Hematopoietic multipotent progenitor cell treated with erythropoietin and hydrocortisone succinate and interleukin-3 and kit ligand, for 15 days (in vitro differentiated cells): ENCODE measurements at places on chromosomes 12 and 14.

DNA sequence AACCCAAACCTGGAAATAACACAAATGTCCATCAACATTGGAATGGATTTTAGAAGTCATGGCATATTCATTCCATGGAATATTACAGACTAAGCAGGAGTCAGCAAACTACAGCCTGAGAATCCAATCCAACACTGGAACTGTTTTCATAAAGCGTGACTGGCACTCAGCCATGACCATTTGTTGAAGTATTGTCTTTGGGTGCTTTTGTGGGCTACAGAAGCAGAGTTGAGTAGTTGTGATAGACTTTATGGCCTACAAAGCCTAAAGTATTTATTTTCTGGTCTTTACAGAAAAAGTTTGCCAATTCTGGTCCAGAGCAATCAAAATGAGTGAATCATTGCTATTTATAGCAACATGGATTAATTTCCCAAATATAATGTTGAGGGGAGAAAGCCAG lies 34.5 kb upstream of the FRS2 start:
- DNase-seq, result no peak

DNA sequence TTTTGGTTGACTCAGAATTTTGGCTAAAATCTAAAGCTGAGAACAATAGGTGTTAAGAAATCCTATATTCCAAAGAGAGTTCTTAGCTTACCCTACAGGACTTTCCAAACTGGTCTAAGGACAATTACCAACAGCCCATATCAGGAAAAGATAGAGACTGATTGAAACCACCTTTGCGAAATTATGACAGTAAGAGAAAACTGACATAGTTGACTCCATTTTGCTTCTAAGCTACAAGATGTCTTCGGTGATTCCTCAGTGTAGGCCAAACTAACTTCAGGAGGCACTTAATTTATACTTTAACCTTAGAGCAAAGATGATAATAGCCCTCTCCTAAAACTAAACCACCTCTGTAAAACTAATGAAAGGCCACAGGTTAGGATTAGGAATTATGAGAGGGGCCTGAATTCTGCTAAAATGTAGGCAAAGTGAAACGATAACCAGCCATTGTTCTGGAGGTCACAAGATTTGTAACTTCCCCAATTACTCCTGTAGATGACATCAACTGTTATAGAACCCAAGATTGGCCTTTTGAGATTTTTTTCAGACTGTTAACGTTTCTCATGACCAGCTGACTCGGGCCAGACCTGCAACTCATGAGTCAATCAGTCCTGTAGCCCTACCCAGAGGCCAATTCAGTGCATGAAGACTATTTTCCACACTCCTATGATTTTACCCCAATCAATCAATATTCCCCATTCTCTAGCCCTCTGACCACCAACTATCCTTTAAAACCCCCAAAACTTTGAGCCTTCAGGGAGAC lies 43.0 kb downstream of the KLRG1 start:
- DNase-seq, result no peak

DNA sequence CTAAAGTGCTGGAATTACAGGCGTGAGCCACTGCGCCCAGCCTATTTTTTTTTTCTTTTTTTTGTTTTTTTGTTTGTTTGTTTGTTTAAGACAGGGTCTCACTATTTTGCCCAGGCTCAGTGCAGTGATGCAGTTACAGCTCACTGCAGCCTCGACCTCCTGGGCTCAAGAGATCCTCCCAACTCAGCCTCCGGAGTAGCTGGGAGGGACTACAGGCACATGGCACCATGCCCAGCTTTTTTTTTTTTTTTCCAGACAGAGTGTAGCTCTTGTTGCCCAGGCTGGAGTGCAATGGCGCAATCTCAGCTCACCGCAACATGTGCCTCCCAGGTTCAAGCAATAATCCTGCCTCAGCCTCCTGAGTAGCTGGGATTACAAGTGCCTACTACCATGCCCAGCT lies 5.8 kb upstream of the ITFG2 start:
- no peak for DNase-seq

DNA sequence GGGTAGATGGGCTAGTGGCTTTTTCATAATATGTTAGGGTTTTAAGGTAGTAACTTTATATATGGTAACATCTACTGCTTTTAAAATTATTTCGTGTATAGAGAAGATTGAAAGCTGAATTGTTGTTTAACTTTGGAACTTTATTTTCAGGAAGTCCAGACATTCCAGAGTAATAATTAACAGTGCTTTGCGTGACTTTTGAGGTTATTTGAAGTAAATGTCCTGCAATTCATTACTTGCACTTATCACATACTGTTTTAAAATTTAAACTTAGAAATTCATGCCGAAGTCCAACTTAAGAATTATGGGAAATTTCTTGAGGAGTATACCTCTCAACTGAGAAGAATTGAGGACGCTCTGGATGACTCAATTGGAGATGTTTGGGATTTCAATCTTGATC lies 3.3 kb downstream of the WASHC4 start:
- DNase-seq, result no peak

DNA sequence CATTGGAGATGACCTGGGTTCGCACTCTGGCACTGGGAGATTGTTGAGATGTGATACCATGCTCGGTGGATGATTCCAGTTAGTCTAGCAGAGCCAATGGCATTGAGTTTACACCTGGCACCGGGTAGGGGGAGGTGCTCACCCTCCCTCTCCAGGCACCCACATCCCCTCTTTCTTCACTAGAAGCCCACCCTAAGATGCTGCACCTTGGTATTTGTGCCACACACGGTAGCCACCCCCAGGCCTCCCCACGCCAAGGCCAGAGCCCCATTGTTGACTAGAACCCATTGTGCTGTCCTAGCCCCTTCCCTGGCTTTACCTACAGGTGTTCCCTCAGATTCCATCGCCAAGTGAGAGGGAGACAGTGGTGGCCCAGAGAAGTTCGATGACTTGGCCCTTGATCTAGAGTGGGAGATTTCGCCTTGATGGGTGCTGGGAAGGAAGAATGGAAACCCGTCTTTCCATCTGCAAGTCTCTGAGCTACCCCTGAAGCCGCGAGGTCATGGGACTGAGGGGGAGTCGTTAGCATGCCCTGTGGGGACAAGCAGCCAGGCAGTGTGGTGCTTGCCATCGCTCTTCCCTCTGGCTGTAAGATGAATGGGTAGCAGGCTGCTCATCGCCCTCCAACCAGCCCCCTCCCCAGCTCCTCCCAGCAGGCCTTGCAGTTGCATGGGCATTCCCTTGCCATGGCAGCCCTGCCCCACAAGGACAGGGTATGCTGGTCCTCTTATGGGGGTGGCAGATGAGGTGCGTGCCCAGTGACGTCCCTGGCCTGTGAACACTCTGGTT lies 8.7 kb downstream of the CCND2 start:
- no peak for DNase-seq

DNA sequence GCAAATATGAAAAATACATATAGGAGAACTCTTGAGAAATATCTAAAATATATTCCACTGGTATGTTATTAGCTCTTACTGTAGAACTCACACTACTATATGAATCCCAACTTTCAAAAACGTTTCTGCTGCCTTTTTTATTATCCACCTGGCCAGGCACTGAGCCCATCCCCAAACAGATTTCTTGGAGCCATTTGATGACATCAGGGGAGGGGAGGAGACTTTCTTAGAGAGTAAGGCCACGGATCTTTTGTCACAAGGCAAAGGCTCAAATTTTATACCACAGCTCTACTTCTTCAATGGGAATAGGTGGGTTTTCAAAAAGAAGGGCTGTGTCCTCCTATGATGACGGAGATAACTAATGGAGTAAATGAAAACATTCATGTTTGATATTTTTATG lies 83.0 kb downstream of the SLC25A21 start:
- no peak for DNase-seq

DNA sequence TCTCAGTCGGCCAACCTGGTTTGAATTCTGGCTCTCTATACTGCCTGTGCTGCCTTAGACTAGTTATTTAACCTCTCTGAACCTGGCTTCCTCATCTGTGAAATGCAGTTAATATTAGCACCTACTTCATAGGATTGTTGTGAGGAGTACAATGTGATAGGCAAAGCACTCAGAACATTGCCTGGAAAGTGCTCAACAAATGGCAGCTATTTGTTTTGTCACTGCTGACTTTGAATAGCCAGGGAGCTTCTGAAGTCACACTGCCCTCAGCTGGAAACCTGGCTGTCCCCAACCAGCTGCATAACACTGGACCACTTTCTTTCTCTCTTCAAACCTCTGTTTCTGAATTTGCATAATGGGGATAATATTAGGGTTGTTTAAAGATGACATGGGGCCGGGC lies 9.6 kb downstream of the TMEM30B start:
- no peak for DNase-seq

GRCh38 chr12:61137677-61138414 lies 1122.4 kb upstream of the USP15 start:
- no peak for DNase-seq

GRCh38 chr12:104063712-104064030 lies 660 bp upstream of the HCFC2 start:
- DNase-seq, result no peak

DNA sequence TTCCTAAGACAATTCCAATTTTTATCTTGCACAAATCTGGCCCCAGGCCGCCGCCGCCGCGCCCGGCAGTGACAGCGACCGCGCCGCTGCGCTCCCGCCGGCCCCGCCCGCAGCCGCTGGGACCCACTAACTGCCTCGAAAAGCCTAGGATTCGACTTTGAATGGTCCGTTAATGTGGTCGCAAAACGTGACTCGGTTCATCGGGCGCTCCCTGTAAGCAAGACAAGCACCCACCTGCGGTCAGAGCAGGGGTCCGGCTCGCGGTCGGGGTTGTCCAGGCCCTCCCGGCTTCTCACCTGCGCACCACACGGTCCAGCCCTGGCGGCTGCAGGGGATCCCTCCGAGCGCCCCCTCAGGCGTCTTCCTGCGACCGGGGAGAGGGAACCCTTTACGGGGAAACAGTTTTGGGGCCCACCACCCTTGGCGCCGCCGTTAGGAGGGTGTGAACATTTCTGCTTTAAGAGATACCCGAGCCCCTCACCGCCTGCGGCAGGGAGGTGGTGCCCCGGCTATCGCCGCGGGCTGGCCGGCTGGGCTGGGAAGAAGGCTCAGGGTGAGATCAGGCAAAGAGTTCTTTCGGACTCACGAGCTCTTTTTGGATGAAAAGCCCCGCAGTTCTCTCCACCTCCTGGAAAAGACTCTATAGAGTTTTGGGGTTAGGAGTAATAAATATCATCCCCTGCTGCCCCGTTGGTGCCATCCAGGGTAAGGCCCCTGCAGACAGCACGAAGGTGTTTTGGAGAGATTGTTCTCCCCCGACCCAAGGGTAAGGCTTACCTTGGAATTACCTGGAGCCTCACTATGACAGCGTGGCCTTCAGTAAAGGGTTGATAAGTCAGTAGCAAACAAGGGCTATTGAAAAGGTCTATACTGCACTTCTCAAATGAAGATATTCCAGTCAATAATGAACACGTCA lies 13.6 kb upstream of the FOXJ2 start:
- DNase-seq, result no peak

DNA sequence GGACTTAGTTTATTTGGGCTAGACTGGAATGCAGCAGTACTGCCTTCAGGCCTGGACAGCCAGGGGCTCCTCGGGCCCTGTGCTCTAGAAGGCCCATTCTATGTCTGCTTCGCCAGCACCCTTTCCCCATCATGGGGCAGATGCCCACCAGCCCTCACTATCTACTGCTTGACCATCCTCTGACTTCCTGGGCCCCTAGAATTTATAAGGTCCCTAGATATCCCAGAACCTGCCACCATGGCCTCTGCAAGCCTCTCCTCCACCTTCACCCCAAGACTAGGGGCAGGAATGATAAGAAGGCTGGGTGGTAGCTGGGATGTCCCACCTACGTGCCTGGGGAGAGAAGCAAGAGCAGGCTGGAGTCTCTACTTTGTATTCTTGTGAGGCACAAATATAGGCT lies 58.8 kb upstream of the STRN3 start:
- no peak for DNase-seq

GRCh38 chr14:104876251-104876699 lies 11.2 kb downstream of the CEP170B start:
- peak; percentile 13 for DNase-seq

- DNase-seq, result no peak
Observed at GRCh38 chr12:12964255-12964654, 12.3 kb upstream of the GPRC5D start.

GRCh38 chr12:400828-401227 lies 616 bp upstream of the CCDC77 start:
- no peak for DNase-seq

GRCh38 chr14:85332401-85332800 lies 197.5 kb upstream of the FLRT2 start:
- no peak for DNase-seq

DNA sequence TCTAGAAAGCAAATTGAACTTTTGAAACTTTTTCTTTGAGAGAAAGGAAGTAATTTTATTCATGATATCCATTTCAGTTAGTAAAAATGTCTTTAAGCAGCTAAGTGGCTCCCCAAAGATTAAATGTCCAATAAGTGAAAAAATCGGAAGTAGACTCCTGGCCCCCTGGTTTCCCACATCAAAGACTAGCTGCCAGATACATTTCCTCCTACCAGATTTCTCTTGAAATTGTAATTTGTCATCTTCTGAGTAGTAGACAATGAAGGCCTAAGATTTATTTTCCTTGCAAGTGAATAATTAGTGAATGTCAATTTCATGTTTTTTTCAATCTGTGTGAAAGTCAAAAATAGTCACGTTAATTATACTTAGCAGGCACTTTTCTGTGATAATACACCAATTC lies 321.9 kb downstream of the SYT1 start:
- DNase-seq, result no peak

GRCh38 chr12:100793182-100793581 lies 1.4 kb upstream of the ANO4 start:
- no peak for DNase-seq

GRCh38 chr14:50320283-50320682 lies 8.2 kb downstream of the DMAC2L start:
- DNase-seq, result peak; percentile 44
